ENCODE measurements at places on chromosomes 3 and 15. TPM values are rescaled to one million over a fixed set of nuclear protein-coding genes. Genes with fewer than 3 reads are reported as not detected.

TGM5 gene
- polyA plus RNA-seq, result 7.3 TPM

SLC22A14 gene
- not detected for polyA plus RNA-seq

SLC12A1 gene
- polyA plus RNA-seq, result not detected

ONECUT1 gene
- not detected for polyA plus RNA-seq

VIPR1 gene
- polyA plus RNA-seq, result not detected

AGBL1 gene
- polyA plus RNA-seq, result not detected

USP19 gene
- polyA plus RNA-seq, result 31.4 TPM

ALDH1L1 gene
- polyA plus RNA-seq, result 0.69 TPM

ATXN7 gene
- polyA plus RNA-seq, result 0.36 TPM

RTP3 gene
- not detected for polyA plus RNA-seq

DNA sequence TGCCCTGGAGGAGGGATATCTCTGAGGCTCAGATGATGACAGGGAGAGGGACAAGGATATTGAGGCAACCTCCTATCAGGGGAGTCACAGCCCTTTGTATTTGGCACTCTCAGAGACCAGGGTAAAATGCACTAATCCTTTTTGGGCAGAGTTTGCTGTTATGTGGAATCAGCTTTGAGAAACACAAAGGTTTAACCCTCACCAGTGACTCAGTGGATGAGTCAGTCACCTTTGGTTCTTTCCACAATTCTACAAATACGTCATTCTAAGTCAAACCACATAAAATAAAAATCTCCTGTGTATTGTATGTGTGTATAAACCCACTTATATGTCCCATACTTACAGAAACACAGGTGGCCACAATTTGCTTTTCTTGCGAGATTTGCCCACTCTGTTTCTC is 5.1 kb downstream of the LSAMP start:
- no peak overlapping the region for H3K27ac ChIP-seq
- H3K27me3 ChIP-seq, result 0 out of 2 replicates have a peak, but pooled peaks cover 2% of the 10 kb centered on the region
- no peak overlapping the region for H3K4me3 ChIP-seq
- no peaks in the 10 kb centered on the region for H3K4me1 ChIP-seq

DNA sequence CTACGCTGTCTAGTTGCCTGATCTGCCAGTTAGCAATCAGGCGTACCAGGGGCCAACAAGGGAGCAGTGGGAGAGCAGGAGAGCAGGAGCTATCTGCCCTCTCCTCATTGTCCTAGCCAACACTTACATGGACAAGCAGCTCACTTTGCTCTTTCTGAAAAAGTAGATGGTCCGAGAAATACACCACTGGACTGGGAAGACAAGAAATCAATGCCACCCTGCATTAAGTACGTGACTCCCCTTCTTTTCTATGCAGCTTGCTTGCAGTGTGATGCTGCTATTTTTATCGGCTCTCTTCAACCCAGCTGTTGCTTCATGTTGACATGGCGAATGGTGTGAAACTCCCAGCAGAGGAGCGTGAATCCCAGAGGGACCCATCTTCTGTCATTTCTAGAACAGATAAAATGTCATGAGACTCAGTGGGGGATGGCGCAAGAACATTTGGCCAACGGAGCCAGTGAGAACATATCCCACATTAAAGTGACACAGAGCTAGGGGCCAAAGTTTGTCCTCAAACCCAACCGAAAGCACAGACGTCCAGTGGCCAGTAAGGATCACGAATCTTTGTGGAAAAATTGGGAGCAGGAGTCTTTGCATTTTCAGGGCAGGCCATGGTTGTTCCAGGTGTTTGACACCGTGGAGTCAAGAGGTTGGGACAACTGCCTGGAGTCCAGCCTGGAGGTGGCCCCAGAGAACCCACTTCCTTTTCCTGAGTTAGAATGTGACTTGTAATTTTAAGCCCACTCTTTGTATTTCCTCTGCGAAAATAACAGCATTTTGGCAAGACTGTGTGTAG is 53.7 kb upstream of the MEF2A start:
- peak overlapping the region; percentile 48 for H3K4me3 ChIP-seq
- H3K4me1 ChIP-seq, result peaks cover 77% of the 10 kb centered on the region
- H3K27me3 ChIP-seq, result no peaks in the 10 kb centered on the region
- H3K36me3 ChIP-seq, result no peaks in the 10 kb centered on the region

GRCh38 chr15:30030345-30030744 is 52.4 kb upstream of the GOLGA8J start:
- no peaks in the 10 kb centered on the region for H3K4me1 ChIP-seq
- H3K27me3 ChIP-seq, result no peaks in the 10 kb centered on the region
- H3K4me3 ChIP-seq, result no peak overlapping the region

GRCh38 chr15:63895194-63895593 is 61.4 kb upstream of the HERC1 start:
- peaks cover 63% of the 10 kb centered on the region for H3K4me1 ChIP-seq
- H3K36me3 ChIP-seq, result no peaks in the 10 kb centered on the region
- no peak overlapping the region for H3K4me3 ChIP-seq
- H3K27me3 ChIP-seq, result no peaks in the 10 kb centered on the region

DNA sequence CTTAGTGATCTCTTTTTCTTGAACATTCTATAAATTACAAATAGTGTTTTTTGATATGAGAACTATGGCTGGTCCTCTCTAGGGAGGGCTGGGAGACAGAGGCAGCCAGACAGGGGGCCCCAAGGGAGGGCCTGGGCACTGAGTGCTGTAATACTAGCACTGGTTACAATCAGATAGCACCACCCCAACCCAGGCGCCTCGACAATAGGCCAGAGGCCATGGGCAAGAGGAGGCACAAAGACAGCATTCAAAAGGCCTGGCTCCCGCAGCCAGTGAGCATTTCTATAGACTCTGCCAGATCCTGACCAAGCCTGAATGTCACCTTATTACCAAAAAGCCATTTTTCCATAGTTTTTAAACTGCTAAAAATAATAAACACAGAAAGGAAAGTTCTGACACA is 158.5 kb downstream of the THRB start:
- no peak overlapping the region for H3K27ac ChIP-seq
- H3K27me3 ChIP-seq, result no peaks in the 10 kb centered on the region
- H3K4me1 ChIP-seq, result no peaks in the 10 kb centered on the region
- no peaks in the 10 kb centered on the region for H3K36me3 ChIP-seq
- DNase-seq, result no peak

- no peaks in the 10 kb centered on the region for H3K36me3 ChIP-seq
- no peak overlapping the region for H3K4me3 ChIP-seq
- no peak overlapping the region for H3K27ac ChIP-seq
- peaks cover 25% of the 10 kb centered on the region for H3K4me1 ChIP-seq
- no peaks in the 10 kb centered on the region for H3K27me3 ChIP-seq
Observed at GRCh38 chr15:90213122-90213817, 12.1 kb downstream of the SEMA4B start.

DNA sequence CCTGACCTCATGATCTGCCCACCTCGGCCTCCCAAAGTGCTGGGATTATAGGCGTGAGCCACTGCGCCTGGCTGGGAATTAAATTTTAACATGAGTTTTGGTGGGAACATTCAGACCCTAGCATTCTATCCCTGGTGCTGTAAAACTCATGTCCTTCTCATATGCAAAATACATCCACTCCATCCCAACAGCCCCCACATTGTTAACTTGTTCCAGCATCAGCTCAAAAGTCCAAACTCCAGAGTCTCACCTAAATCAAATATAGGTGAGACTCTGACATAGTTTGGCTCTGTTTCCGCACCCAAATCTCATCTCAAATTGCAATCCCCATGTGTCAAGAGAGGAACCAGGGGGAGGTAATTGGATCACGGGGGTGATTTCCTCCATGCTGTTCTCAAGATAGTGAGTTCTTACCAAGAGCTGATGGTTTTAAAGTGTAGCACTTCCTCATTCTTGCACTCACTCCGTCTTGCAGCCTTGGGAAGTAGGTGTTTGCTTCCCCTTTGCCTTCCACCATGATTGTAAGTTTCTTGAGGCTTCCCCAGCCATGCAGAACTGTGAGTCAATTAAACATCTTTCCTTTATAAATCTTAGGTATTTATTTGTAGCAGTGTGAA is 96.2 kb upstream of the PLCL2 start:
- no peaks in the 10 kb centered on the region for H3K36me3 ChIP-seq
- no peaks in the 10 kb centered on the region for H3K4me1 ChIP-seq
- no peak overlapping the region for H3K4me3 ChIP-seq
- DNase-seq, result no peak
- no peaks in the 10 kb centered on the region for H3K27me3 ChIP-seq

DNA sequence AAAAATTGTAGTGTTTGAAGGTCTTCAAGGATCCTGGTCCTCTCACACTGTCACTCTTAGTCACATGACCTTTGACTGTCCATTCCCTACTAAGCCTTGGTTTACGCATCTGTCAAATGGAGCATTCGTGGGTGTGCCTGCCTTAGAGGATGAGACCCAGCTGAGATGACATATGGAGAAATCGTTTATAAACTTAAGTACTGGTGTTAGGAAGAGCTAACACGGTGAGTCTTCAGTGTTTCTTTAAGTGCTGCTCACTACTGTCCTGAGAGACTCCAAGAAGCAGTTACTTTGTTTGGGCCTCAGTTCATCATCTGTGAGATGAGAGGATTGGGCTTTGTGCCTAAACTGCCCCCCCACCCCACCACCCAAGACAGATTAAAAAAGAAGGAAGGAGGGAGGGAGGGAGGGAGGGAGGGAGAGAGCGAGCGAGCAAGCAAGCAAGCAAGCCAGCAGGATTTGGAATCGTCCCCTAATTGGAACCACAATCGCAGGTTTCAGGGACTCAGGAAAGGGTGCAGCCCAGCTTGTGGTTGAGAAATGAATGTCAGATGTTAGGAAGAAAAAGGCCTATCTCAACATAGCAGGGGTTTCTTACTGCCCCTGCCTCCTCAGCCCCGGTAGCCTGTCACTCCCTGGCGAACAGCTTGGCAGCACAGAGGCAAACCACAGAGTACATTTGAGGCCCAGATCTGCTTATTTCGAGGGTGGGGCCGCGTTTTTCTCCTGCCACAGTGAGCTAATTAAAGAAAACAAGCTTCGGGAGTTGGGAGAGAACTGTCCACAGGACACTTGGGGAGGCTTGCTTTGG is 32.7 kb downstream of the SMAD3 start:
- peaks cover 68% of the 10 kb centered on the region for H3K4me1 ChIP-seq
- no peak overlapping the region for H3K4me3 ChIP-seq
- H3K27me3 ChIP-seq, result no peaks in the 10 kb centered on the region

DNA sequence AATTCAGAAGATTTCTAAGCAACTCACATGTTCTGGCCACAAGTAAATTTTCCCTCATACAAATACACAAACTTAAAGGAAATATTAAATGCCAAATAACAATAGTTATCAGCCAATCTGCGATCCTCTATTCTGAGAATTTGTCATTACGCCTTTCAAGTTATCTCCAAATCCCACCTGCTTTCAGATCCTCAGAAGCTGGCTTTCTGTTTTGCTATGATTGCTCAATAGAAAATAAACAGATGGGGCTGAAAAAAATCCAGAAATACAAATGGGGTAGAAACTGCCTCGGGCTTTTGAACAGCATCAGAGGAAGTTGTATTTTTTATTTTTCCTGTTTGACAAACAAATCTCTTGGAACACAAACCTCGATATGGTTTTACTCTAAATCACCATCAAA is 74.0 kb upstream of the CNTN4 start:
- H3K27me3 ChIP-seq, result no peaks in the 10 kb centered on the region
- no peak for DNase-seq
- H3K4me1 ChIP-seq, result no peaks in the 10 kb centered on the region
- H3K27ac ChIP-seq, result no peak overlapping the region

DNA sequence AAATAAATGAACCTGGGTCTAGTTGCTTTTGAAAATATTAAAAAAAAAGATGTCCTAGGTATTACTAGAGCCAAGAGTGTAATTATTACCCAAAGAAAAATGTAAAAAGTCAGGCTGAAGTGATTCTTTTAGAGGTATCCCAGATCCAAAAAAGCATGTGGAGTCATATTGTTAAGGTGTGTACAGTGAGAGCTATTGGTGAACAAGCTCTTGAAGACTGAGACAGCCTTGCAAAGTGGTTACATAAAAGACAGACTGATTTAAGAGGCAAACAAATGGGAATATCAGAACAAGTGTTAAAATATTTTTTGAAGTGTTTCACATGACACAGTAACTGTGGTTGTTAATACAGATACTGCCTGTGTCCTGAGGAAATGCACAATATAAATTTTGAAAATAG is 624.5 kb downstream of the PLOD2 start:
- H3K27ac ChIP-seq, result no peak overlapping the region
- no peaks in the 10 kb centered on the region for H3K27me3 ChIP-seq
- H3K4me3 ChIP-seq, result no peak overlapping the region
- DNase-seq, result no peak

GRCh38 chr3:11235385-11235784 is 36.8 kb upstream of the ATG7 start:
- no peak overlapping the region for H3K27ac ChIP-seq
- no peak overlapping the region for H3K4me3 ChIP-seq
- H3K36me3 ChIP-seq, result no peaks in the 10 kb centered on the region
- no peaks in the 10 kb centered on the region for H3K27me3 ChIP-seq
- DNase-seq, result no peak
- H3K4me1 ChIP-seq, result no peaks in the 10 kb centered on the region

- H3K36me3 ChIP-seq, result no peaks in the 10 kb centered on the region
- DNase-seq, result no peak
- H3K27ac ChIP-seq, result no peak overlapping the region
- H3K4me3 ChIP-seq, result no peak overlapping the region
- peaks cover 3% of the 10 kb centered on the region for H3K27me3 ChIP-seq
Observed at GRCh38 chr3:13141991-13142412, 68.8 kb upstream of the IQSEC1 start.

DNA sequence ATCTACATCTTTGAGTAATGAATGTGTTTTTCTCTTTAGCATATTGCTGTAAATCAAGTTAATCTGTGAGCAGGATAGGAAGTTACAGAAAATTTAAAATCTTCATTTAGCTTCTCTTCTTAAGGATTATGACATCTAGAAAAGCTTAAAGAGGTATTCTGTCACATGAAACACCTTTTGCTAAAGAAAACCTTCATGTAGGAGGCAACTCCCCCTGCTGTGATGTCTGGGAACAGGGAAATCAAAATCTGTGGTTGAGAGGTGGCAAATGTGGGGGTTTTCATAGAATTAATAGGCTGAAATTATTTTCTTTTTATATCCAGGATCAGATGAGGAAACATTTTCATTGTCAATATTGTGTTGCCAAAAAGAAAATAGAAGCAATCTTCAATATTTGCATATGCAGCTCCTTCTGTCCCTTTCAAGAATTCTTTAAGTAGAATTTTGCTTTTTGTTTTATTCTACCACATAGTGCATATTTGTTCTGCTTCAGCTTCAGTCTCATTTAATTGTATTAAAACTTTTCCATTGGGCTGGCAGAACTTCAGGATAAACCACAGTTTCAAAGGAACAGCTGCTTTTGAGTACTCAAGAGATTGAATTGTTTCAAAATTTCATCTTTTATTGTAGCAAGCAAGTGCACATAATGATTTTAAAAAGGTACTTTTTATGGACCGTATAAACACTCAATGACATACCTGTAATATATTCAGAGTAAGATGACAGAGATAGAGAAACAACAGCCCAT is 128.4 kb downstream of the RAP2B start:
- no peaks in the 10 kb centered on the region for H3K36me3 ChIP-seq
- no peak overlapping the region for H3K4me3 ChIP-seq
- H3K4me1 ChIP-seq, result no peaks in the 10 kb centered on the region
- no peak for DNase-seq

- no peaks in the 10 kb centered on the region for H3K36me3 ChIP-seq
- no peaks in the 10 kb centered on the region for H3K4me1 ChIP-seq
- no peak overlapping the region for H3K27ac ChIP-seq
Observed at GRCh38 chr3:21464746-21465145, 286.3 kb downstream of the ZNF385D start.

GRCh38 chr15:69468241-69469121 is 15.9 kb downstream of the RPLP1 start:
- H3K36me3 ChIP-seq, result no peaks in the 10 kb centered on the region
- no peak overlapping the region for H3K4me3 ChIP-seq
- peaks cover 18% of the 10 kb centered on the region for H3K4me1 ChIP-seq
- H3K27ac ChIP-seq, result no peak overlapping the region

GRCh38 chr15:42037656-42038055 is 16.8 kb upstream of the PLA2G4E start:
- H3K27me3 ChIP-seq, result no peaks in the 10 kb centered on the region
- H3K4me1 ChIP-seq, result peaks cover 24% of the 10 kb centered on the region
- H3K4me3 ChIP-seq, result no peak overlapping the region
- no peak for DNase-seq
- no peaks in the 10 kb centered on the region for H3K36me3 ChIP-seq
- no peak overlapping the region for H3K27ac ChIP-seq
